Stimulated activated naive CD4-positive, alpha-beta T cell treated with Interleukin-2 at 50 U/mL for 16 hours (primary cell): ENCODE measurements at places on chromosomes 5 and 9.

- DNase-seq: no peak
Observed at GRCh38 chr9:108688051-108688450, 167.7 kb downstream of the ACTL7B start.

GRCh38 chr5:126002222-126002897, 420.8 kb upstream of the GRAMD2B start:
- DNase-seq: no peak

GRCh38 chr9:107793541-107793940, 304.0 kb upstream of the KLF4 start:
- no peak for DNase-seq

- no peak for DNase-seq
Observed at GRCh38 chr9:21660976-21661375, 141.5 kb upstream of the MTAP start.

GRCh38 chr9:15944341-15944740, 391.5 kb downstream of the CCDC171 start:
- no peak for DNase-seq

GRCh38 chr5:153655201-153655510, 164.7 kb downstream of the GRIA1 start:
- DNase-seq: no peak

- no peak for DNase-seq
Observed at GRCh38 chr5:113735751-113736150, 222.3 kb downstream of the YTHDC2 start.

DNA sequence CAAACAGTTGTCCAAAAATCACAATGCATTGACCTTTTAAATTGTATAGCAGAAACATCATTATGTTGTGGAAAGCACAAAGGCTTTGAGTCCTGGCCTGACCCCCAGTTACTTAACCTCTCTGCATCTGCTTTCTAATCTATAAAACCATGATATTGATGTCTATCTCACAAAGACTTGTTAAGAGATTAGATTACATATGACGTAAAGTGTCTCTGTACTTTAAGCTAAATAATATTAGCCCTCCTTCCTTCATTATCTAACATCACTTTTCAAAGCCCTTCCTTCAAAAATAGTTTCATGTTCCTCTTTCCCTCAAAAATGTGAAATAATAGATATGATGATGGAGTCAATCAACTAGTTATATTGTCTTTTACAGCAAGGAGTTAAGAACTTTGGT, 3.4 kb downstream of the ADAMTS6 start:
- DNase-seq: no peak

- no peak for DNase-seq
Observed at GRCh38 chr9:98254228-98255060, 1.0 kb downstream of the TBC1D2 start.

GRCh38 chr5:178196986-178197385, 7.3 kb upstream of the HNRNPAB start:
- DNase-seq: no peak

DNA sequence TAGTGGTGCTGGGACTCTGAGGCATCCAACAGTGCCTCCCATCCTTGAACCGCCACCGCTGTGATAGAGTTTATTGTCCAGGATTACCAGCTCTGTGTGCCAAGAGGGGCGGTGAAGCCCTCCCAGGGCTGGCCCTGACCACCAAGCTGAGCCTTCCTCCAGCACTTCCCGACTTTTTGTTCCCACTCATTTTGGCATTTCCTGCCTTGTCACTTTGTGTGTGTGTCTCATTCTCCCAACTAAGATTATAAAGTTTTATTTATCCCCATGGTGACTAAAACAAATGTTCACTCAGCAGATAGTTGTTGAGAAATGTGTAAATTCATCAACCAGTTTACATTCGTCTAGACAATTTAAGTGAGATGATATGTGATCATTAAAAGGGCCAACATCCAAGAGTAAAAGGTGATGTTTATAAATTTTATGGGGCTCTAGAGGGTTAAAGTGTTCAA, 2.5 kb downstream of the F2R start:
- DNase-seq: no peak

- no peak for DNase-seq
Observed at GRCh38 chr9:70438341-70438928, 24.0 kb upstream of the KLF9 start.

DNA sequence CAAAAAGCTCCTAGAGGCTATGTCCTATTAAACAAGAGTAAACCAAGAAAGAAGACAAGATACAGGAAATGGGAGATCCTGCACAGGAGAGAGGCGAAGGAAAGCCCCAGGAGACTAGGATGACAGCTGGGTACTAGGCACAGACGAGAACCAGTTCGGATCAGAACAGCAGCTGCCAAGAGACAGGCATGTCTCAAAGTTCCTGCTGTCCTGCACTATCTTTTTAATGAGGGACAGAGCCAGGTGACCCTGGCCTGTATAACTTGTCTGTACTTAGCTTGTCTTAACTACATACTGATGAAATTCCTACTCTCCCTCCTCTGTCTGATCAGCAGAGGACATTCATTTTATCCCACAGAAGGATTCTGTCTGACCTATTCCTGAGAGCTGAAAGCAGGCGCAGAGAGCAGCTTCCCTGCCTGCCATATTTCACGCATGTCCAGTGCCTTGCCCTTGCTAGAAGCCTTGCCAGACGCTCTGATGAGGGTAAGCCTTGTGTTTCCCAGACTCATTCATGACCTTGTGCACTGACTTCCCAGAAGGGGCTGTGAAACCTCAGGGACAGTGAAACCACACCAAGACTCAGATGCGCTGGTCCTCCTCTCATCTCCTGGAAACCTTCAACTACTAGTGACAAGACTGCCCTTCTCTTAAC, 24.7 kb downstream of the TSC1 start:
- no peak for DNase-seq

DNA sequence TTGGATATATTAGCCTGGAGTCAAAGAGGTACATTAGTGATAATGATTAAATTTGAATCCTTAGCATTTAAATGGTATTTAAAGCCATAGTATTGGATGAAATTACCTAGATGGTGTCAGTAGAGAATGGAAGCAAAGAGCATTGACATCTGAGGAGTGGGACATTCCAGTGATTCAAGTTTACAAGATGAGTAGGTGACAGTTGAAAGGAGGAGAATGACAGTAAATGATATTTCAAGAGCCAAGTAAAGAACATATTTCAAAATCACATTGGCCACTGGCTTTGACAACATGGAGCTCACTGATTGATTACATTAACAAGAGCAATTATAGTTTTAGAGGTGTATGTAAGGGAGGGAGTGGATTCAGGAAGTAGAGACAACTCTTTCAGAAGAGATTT, 93.9 kb upstream of the MEF2C start:
- no peak for DNase-seq

DNA sequence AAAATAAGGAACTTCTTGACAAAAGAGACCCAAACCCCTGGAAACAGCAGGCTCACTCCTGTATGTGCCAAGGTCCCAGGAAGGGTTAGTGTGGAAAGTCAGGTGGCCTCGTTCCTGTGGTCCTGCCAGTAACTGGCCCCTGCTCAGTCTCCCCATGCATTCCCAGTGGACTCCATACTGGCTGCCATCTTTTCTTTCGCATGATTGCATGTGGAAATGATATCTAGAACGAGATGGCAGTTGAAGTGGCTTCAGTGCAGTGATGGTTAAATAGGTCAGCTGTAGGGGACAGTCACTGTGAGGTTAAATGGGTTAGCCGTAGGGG, 30.4 kb downstream of the AHRR start:
- DNase-seq: no peak

DNA sequence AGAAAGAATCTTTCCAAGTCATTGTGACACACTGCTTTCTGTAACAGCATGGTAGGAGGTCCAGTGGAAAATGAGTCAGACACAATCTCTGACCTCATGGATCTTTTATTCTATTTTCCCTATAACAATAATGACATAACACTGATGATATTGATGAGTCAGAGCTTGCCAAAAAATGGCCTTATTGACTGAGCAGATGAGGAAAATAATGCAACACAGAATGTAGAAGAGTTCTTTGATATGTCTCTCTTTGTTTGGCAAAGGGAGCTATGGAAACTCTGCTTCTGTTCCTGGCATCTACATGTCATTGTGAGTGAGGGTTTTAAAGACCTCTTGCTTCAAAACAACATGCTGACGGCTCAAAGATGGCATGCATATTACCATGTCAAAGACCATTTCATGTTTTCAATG, 443.1 kb upstream of the ZNF608 start:
- no peak for DNase-seq

DNA sequence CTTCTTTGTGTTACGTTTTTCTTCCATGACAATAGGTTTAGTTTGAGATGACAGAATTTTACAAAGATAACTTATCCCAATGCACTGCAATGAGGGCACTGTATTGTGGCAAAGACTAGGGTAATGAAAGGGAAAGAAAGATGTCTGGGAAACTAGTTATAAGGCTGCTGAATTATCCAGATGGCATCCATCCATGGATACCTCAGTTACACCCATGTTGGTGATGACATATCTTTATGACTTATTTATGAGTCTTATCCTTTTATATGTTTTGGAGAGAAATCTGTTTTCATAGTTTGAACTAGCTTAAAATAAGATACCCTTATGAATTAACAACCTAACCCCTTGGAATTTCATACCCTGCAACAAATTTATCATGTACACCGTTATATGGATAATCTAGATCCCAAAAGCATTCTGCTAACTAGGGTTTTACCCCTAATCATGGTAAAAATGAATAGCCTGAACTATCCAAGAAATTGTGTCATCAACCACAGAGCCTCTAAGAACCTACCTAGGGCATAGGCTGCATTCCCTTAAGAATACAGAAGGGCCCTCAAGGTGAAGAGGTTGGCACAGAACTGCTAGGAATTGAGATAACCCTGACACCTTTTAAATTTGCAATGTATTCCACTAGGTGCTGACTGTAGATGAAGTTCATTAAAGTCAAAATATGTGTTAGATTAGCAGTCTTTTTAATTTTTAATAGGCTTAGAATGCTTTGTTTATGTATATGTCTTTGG, 49.5 kb upstream of the RORB start:
- DNase-seq: no peak

GRCh38 chr5:127909066-127909465, 174.5 kb upstream of the SLC12A2 start:
- DNase-seq: no peak

GRCh38 chr5:128798871-128799270, 166.4 kb upstream of the SLC27A6 start:
- no peak for DNase-seq

DNA sequence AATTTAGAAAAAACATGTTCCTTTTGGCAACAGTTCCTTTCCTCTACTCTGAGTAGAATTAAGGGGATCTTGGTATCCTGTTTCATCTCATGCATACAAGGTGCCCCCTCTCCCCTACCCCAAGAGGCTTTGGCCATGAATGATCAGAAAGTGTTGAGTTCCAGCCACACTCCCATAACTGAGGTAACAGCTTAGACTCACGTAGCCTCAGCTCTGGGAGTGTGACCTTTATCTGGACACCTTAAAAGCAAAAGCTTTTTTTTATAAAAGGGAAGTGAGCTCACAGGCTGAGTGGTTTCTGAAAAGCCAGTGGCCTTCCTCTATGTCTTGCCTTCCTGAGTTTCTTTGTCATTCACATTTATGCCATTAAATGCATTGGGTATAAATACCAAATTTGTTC, 900 bp upstream of the HAVCR2 start:
- no peak for DNase-seq

DNA sequence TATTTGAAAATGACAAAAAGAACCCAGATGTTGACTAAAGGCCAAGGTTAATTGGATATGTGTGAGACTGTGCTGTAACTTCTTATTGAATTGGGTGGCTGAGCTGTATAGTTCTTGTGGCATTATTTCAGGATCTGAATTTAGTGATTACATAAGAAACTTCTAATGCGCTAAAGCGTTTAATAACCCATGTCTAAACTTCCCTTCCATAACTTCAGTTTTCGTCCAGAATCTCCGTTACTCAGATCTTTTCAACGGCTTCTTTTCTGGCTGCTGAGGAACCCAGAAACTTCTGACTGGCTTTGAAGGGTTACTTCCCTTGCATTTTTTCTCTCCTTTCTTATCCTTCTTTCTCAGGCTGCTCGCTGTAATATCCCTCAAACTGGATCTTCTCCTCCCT, 28.1 kb upstream of the C9orf72 start:
- no peak for DNase-seq

GRCh38 chr9:8382777-8383527, 583.4 kb upstream of the DMAC1 start:
- no peak for DNase-seq

DNA sequence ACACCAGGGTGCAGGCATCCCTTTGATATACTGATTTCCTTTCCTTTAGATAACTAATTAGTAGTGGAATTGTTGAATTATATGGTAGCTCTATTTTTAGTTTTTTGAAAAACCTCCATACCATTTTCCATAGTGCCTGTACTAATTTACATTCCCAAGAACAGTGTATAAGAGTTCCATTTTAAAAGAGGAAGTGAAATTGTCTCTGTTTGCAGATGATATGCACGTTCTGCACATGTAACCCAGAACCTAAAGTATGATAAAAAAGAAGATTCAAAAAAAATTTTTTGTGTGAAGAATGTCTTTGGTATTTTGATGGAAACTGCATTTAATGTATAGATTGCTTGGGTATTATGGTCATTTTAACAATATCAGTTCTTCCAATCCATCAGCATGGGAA, 424.0 kb upstream of the CCNH start:
- DNase-seq: no peak

DNA sequence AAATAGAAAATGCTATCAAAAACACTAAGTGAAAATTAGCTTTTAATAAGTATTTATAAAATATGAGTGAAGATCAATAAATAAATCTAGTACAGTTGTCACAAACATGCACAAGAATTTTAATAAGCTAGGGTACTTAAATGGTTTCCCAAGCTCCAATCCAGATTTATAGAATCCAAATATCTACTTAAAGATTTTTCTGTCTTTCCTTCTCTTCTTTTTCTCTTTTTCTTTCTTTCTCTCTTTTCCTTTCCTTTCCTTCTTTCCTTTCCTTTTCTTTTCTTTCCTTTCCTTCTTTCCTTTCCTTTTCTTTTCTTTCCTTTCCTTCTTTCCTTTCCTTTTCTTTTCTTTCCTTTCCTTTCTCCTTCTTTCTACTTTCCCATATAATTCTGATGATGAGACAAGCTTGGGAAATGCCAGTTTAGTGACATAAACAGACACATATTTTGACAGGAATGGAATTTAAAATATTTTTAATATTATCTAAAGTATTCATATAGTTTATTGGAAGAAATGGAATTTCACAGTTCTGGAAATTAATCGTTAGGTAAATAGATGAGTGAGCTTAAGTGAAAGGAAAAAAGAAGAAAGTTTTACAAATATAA, 832.8 kb downstream of the NR2F1-AS1 start:
- DNase-seq: no peak

GRCh38 chr5:61949054-61949678, 356.8 kb upstream of the KIF2A start:
- no peak for DNase-seq

GRCh38 chr5:10486511-10487344, 45.0 kb downstream of the ROPN1L start:
- no peak for DNase-seq

- no peak for DNase-seq
Observed at GRCh38 chr5:57166276-57166675, 7.6 kb upstream of the GPBP1 start.
